ENCODE measurements at places on chromosomes 3 and 15.

GRCh38 chr15:89058376-89058775, 29.9 kb upstream of the ABHD2 start:
- DNase-seq, result no peak

GRCh38 chr3:38226273-38226672, 39.3 kb upstream of the SLC22A13 start:
- no peak for DNase-seq

DNA sequence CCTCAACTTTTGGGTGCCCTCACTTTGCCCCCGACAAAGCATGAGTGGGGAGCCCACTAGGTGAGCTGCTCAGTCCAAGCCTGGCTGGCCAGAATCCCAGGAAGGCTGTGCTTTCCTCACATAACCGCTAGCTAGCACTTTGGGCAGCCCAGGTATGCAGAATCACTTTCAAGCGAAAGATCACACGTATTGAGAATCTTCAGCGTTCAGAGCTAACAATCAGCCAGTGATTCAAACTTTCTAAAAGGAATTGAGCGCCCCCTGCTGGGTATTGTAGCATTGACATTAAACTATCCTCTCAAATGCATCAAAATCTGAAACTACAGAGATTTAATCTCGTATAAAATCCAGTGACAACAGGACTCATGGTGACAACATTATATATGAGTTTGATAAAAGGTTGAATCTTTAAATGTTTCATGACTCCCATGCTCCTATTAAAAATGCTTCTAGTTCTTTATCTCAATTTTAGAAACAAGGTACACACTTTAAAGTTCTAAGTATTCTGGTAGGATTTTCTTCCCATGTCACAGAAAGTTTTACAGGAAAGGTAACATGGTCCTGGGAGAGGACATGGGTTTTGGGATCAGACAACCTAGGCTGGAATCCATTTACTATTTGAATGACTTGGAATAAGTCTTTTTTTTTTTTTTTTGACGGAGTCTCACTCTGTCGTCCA, 11.8 kb downstream of the ANAPC13 start:
- DNase-seq, result peak; percentile 56

DNA sequence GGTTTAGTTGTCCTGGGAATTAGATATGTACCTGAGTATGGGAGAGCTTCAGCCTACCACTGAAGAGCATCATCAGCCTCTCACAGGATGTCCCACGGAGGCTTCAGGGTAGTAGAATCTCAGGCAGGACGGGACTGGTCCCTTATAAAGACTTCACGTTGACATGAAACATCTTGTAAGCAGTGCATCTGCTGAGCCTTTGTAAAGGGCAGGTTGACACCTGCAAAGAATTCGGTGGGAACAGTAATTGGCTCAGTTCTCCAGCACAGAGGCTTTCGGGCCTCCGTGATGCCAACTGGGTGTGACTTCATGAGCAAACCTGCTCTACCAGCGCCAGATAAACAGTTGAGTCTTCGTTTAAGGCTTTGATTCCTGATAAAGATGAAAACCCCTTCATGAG, 26.9 kb upstream of the AVEN start:
- DNase-seq, result no peak

DNA sequence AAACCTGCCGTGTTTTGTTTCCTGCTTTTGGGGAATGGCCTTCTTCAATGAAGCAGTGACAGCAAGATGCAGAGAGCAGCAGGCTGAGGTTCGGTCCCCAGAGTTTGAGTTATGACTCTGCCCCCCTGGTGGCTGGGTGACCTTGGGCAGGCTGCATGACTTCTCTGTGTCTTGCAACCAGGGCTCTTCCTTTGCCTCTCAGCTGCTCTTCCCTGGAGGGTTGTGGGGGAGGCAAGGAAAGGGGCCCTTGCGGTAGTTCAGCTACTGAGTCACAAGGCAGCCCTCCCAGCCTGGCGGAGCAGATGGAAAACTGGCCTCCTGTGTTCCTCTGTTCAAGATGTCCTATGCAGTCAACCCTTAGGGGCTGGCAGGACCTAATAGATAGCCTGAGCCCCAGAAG, 17.1 kb downstream of the CTXND1 start:
- no peak for DNase-seq

- no peak for DNase-seq
Observed at GRCh38 chr15:49877117-49877872, 241.7 kb downstream of the ATP8B4 start.

- DNase-seq, result no peak
Observed at GRCh38 chr3:133258358-133258757, 141.5 kb upstream of the BFSP2 start.

- DNase-seq, result no peak
Observed at GRCh38 chr3:77931255-77932009, 891.5 kb downstream of the ROBO2 start.

DNA sequence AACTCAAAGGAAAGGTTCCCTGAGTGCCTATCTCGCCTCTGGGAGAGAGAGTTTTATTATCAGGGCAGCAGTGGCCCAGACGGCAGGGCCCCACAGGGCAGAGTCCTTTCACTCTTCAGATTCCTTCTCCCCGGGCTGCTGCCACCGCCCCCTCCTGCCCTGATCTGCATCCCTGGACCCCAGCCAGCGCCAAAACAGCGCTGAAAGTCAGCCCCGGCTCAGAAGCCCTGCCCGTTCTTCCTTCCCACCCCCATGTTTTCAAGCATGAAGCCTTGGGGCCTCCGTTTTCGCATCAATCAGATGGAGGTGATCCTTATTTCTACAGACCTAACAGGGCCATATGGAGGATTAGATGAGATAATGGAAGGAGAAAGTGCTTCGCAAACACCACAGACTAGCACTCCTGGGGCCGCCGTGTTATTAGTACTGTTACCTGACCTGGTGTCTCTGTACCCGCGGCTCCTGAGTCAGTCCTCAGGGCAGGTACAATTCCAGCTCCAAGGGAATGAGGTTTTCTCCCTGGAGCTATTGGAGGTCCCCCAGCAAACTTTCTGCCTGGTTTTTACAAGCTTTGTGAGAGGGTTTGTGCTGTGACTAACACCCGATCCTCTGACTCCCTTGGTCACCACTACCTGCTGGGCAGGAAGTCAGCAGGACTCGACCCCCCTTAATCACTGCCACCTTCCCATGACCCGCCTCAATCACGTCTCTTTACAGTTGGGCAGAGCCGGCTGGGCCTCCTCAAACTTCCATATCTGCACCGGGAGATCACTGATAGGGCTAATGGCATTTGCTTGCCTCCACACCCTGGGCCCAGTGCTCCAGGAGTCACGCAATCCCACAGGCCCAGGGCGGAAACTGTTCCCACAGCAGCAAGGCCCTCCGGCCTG, 39.5 kb upstream of the TSEN2 start:
- no peak for DNase-seq

DNA sequence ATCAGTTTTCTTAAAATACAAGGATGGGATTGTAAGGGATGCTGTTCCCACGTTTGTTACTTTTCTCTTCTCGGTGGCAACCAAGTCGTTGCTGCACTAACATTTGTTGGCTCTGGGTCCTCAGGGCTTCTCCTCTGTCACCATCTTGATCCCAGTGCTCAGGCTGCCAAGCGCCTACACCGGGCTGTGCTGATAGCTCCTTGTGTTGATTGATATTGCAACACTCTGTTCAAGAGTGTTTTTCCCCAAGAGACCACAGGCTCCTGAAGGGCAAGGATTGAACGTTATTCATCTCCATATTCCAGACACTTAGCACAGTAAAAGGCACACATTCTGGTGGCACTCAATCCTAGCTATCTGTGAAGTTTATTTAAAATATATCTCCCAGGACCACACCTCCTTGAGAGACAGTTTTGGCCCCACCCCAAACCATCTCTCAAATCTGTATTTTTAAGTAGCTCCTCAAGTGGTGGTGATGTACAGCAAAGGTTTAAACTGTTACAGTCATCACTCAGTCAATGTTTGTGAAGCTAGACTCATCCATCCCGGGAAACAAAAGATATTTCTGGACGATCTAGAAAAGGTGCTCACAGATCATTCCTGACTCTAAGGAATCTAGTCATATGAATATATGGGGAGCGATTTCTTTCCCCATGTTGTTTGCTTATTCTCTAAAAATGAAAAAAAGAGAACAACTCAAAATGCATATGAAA, 38.5 kb upstream of the FOXP1 start:
- no peak for DNase-seq
